CD4-positive, alpha-beta T cell treated with Interleukin-6 for 4 hours (primary cell): ENCODE measurements at places on chromosomes 5 and 9.

- no peak for DNase-seq
Measured at GRCh38 chr5:104130320-104130719, 567.7 kb upstream of the NUDT12 start.

DNA sequence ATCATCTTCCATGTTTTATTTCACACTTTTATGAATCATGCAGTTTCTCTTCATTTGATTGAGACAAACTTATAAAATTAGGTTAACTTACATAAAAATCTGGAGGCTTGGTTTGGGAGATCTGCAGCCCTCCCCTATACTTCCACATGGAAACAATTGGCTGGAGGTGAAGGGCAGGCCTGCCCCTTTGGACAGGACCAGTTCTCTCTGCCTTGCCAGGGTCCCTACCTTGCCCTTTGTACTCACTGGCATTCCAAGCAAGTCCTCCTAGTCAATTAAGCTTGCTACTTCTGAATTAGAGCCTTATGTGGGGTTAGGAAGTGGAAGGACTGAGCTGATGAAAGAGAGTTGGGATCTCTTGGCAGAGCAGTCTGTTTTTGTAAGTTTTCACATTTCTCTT, 257.3 kb downstream of the GAS1 start:
- no peak for DNase-seq

GRCh38 chr5:39376293-39376714, 12.0 kb upstream of the C9 start:
- peak; percentile 20 for DNase-seq

DNA sequence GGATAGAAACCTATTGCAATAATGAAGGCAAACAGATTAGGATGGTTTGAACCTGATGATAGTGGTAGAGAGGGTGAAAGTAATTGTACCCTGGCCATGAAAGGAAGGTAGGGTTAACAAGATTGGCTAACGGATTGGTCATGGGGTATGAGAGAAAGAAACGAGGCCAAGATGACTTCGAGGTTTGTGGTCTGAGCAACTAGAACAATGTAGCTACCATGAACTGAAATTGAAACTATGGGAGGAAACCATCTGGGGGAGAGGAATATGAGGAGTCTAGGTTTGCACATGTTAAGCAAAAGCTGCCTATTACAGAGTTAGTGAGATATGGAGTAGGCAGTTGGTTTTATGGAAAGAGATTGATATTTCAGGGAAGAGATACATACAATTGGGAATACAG, 406.0 kb downstream of the PRELID2 start:
- no peak for DNase-seq

GRCh38 chr9:126704157-126704891, 90.6 kb downstream of the LMX1B start:
- peak; percentile 24 for DNase-seq

GRCh38 chr5:89034588-89034987, 151.6 kb upstream of the MEF2C start:
- no peak for DNase-seq

- DNase-seq, result no peak
Measured at GRCh38 chr5:132629230-132629944, 28.6 kb upstream of the IL13 start.

DNA sequence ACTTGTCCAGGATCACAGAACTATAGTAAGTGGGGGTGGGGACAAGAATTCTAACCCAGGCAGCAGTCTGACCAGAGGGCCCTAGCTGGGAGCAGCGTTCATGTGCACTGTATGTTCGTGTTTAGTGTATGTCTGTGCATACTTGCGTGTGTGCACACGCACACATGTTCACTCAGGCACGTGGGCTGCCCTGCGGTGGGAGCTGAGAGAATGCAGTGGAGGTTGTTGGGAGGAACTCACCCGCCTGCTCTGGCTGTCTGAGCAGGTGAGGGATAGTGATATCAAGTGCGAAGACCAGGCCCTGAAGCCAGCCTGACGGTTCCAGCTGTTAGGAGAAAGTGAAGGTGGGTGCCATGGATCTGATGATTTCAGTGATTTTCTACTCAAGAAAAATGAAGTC, 942 bp downstream of the DCANP1 start:
- no peak for DNase-seq

GRCh38 chr9:16575142-16575985, 295.1 kb downstream of the BNC2 start:
- DNase-seq, result no peak

DNA sequence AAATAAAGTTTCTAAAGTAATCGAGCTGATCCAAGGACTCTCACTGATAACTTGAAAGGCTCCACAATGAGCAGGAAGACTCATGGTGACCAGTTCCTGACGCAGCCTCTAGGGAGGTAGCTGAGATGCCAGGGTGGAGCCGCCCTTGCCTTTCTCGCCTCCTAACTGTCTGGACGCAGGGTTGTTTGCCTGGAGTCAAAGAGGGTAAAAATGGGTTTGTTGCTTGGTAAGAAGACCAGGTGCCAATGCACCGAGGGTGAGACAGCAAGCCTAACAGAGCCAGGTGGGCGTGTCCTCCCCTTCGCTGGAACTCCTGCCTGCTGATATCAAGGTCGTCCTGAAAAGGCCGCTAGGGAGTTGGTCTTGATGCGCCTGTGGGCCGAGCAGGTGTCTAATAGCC, 48.6 kb upstream of the FCN1 start:
- no peak for DNase-seq

GRCh38 chr9:16532272-16532671, 338.2 kb downstream of the BNC2 start:
- no peak for DNase-seq

DNA sequence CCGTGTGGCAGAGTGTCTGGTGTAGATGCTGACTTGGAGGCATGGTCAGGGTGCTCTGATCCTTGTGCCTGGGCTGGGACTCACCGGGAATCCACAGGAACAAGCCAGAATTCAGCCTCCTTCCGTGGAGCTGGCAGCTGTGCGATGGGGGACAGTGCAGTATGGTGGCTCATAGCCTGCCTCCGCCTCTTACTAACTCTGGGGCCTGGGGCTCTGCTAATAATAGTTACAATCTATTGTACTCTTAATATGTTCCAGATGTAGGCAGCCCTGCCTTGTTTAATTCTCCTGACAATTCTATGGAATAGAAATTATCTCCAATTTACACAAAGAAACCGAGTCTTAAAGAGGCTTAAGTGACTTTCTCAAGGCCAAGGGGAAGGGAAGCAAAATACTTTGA, 77.6 kb downstream of the PCDH1 start:
- DNase-seq, result no peak

- DNase-seq, result no peak
Measured at GRCh38 chr9:107782381-107782780, 292.8 kb upstream of the KLF4 start.

DNA sequence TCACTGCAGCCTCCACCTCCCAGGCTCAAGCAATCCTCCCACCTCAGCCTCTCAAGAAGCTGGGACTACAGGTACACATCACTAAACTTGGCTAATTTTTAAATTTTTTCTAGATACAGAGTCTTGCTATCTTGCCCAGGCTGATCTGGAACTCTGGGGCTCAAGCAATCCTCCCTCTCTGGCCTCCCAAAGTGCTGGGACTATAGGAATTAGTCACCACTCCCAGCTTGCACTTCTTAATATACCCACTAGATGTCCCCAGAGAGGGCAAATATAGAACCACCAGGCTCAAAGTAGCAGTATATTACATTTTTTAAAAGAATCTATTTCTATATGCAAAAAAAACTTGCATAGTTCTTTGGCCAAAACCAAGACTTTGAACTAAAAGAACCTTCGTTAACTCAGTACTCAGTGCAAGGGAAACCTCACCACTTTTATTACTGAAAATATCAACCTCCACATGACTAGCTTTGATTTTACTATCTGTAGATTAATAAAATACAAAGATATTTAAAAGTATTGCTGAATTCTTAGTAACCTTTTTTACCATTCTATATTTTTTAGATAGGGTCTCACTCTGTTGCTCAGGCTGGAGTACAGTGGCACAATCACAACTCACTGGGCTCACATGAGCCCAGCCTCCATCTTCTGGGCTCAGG, 25.8 kb upstream of the HSD17B3 start:
- peak; percentile 48 for DNase-seq

DNA sequence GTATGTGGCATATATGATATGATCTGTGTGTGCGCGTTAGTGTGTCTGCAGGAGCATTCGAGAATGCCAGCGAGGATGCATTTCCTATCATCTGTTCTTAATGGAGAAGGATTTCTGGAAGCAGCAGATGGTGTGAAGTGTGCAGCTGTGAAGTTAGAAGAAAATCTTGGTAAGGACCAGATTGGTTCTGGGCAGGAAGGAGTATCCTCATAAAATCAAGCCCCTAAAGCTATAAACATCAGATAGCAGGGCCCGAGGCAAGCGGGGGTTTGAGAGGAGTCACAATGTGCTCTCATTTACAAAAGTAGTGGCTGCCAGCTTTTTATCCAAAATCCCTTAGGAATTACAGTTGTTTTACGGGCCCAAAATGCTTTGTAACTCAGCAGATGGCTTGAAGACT, 40.0 kb downstream of the DAPK1 start:
- no peak for DNase-seq

DNA sequence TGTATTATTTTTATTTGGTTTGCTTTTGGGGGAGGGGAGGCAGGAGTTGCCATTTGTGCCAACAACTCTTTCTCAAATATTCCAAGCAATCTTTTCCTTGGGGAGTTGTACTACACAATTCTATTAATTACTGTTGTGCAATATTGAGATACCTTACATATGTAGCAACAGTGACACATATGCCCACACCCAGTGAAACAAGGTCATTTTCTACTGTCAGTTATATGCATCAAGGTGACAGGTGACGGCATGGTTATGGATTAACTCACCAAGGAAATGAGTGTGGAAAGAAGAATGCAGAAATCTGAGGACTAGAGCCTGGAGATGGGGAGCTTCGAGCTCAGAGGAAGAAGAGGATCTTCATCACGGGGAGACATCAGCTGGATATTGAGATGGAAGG, 17.9 kb upstream of the MSMP start:
- DNase-seq, result no peak

DNA sequence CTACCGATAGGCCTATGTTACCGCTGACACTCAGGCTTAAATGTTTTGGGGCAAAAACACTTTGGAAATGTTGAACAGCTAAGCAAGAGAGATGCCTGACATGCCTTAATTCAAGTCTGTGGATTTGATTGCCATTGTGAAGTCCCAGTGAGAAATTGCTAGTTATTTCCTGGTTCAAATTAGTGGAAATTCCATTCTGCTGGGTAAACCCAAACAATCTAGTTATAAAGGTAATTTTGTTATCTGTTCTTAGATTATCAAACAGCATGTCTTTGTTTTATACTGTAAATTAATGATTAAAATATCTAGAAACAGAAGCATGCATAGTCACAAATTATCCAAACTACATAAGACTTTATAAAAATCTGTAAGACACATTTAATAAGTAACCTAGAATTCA, 96.6 kb downstream of the PJA2 start:
- DNase-seq, result no peak

GRCh38 chr9:8244505-8245092, 445.0 kb upstream of the DMAC1 start:
- no peak for DNase-seq

DNA sequence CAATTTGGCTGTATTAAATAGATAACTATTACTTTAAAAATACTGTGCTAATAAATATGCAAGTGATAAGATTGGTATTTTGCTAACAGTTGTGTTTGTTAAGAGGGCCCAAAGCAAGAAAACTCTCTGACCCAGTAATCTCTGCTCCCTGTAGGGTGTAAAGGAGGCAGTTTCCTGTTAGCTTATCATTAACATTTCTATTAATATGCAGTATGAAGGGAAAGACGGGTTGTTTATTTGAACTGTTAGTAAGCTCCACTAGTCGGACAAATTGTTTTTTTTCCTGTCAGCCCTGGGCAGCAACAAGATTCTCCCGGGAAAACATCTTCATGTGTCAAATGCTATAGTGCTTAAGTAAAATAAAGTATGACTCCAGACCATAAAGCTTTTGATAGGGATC, 35.6 kb downstream of the ERP44 start:
- no peak for DNase-seq

DNA sequence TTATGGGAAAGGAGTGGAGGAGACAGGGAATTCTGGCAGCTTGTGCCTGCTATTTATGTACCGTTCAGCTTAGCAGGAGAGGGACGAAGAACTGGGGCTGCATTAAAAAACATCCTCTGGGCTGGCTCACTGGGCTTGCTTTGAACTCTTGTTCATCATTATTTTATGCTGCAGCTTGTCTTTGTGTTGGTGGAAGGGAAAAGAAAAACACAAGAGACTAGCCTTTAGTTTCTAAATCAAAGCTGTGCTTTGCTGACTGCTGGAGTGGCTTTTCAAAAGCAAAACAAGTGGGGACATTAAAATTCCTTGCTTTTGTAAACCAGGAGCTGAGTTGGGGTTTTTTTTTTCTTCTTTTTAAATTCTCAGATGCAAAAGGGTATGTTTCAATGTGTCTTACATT, 5.9 kb upstream of the RGMB start:
- DNase-seq, result no peak

- no peak for DNase-seq
Measured at GRCh38 chr5:16737620-16738364, 121.0 kb upstream of the RETREG1 start.

- peak; percentile 79 for DNase-seq
Measured at GRCh38 chr5:151078490-151079262, 2.2 kb downstream of the TNIP1 start.

DNA sequence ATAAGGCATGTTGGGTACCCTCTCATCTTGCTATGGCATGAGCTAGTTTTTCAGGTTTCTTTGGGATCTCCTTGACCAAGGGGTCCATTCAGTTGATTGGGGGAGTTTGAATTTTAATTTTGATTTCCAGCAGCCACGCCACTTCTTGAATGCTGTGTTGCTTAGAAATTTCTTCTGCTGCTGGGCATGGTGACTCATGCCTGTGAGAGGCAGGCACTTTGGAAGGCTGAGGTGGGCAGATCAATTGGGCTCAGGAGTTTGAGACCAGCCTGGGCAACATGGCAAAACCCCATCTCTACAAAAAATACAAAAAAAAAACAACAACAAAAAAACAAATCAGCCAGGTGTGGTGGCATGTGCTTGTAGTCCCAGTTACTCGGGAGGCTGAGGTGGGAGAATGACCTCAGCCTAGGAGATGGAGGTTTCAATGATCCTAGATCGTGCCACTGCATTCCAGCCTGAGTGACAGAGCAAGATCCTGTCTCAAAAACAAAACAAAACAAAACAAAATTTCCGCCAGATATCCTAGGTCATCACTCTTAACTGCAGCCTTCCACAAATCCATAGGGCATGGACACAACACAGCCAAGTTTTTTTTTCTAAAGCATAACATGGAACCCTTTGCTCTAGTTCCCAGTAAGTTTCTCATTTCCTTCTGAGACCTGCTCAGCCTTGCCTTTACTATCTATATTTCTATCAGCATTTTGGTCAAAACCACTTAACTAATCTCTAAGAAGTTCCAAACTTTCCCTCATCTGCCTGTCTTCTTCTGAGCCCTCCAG, 17.7 kb downstream of the TMC1 start:
- DNase-seq, result no peak
